COLO829 (cell line): ENCODE measurements at places on chromosomes 5 and 9.

DNA sequence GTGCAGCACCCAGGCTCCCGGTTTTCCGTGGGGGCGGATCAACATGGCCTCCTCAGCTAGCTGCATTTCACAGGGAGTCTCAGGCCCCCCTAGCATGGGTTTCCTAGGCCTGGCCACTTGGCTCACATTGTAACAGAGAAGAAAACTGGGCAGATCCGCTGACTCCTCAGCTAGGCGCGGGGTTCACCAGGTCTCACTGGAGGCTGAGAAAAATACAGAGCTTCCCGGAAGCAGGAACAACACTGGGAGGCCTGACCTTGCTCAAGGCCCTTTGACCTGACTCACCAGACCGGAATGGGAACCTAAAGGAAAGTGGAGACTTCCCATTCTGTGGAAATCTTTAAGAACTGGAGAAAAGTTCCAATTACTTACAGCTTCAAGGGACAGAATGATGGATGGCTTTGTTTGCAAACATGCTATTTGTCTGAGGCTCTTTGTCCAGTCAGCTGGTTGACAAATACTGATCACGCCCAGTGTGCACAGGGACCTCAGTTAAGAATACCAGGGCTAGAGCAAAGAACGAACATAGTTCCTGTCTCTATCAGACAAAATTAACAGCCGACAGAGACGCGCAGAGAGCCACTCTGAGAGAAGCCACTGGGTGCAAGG lies 88.7 kb upstream of the LRRTM2 start:
- DNase-seq = no peak

- no peak for DNase-seq
These were observed 89.6 kb downstream of the TAF11L14 start for GRCh38 chr5:17723876-17724275.

- no peak for DNase-seq
These were observed 124.9 kb downstream of the TMEM161B start for GRCh38 chr5:88143693-88144218.

- no peak for DNase-seq
These were observed 4.4 kb upstream of the BASP1 start for GRCh38 chr5:17212996-17213395.

- DNase-seq = no peak
These were observed 23.2 kb downstream of the TSPAN17 start for GRCh38 chr5:176670449-176670848.

DNA sequence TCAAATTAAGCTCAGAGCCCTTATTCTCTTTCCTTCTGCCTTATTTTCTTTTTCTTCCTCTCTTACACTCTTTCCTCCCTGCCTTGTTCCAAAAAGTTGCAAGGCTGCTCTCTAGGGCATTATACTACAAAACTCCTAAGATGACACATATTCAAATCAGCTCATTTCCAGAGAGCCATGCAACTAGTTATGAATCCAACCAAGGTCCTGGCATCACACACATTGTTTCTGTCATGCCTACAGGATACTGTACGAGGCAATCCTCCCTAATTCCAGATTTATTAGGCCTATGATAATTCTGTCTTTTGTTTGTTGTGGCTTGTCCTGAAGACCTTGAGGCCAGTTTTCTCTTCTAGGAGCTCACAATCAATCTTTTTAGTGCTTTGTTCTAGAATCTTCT lies 87.0 kb upstream of the TBCA start:
- peak; percentile 14 for DNase-seq

GRCh38 chr9:91118704-91119025 lies 243.1 kb downstream of the AUH start:
- DNase-seq = no peak

GRCh38 chr9:114511978-114512874 lies 7.0 kb upstream of the WHRN start:
- no peak for DNase-seq

GRCh38 chr9:131271506-131271931 lies 4.8 kb downstream of the FAM78A start:
- no peak for DNase-seq
